Activated naive CD4-positive, alpha-beta T cell treated with anti-CD3 and anti-CD28 coated beads, Interleukin-2, amount 50 U/mL, for 72 hours (primary cell): ENCODE measurements at places on chromosomes 12 and 14. TPM values are rescaled to one million over a fixed set of nuclear protein-coding genes. Genes with fewer than 3 reads are reported as not detected.

GRCh38 chr14:61322011-61322798 is 826 bp downstream of the PRKCH start:
- DNase-seq, result peak; percentile 79

Gene KRT77
- not detected for total RNA-seq

GRCh38 chr14:106844608-106845285 is 1318.4 kb downstream of the TMEM121 start:
- peak; percentile 68 for DNase-seq

DNA sequence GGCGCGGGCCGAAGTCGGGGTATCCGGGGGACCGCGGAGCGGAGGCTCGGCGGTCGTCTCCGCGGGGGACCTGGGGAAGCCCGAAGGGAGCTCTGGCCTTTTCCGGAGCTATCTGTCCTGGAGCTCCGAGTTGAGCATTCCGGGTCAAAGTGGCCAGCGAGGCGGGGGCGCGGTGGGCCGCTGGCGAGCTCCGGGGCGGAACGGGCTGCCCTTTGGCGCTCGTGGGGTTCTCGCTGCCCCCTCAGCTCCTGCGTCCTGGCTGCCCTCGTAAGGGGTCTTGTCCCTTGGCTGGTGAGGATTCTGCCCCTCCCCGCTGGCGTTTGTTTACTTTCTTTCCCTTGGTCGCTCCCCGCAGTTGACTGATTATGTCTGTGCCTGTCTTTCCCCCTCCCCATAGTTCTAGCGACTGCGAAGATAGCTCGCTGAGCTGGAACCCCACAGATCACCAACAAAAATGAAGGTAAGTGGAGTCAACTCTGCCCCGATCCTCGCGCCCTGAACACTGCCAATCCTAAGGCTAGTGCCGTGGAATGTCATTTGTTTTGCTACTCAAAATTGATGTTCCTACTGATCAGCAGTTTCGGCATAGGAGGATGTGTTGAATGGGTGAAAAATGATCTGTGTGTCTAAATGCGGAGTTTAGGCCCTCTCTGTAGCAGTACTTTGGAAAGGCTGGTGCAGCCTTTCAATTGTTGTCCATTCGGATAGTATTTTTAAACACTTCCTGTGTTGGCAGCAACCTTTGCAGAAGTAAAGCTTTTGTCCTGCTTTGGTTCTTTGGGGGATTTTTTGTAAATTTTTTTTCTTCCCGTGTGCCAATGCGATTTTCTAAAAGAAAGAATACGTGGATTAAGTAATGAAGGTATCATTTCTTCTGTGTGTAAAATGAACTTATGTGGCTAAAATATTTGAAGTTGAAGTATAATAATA is 1.3 kb downstream of the ARID4A start:
- no peak for DNase-seq

- no peak for DNase-seq
Observed at GRCh38 chr14:68043752-68044151, 224.2 kb downstream of the RAD51B start.
